Stimulated activated CD4-positive, alpha-beta T cell treated with anti-CD3 and anti-CD28 coated beads, Interleukin-2, amount 100 ng/mL, for 24 hours (primary cell): ENCODE measurements at places on chromosomes 3 and 15.

- no peak for DNase-seq
These were observed 674 bp downstream of the SERP1 start for GRCh38 chr3:150545419-150546225.

GRCh38 chr15:40293905-40294895, 11.3 kb upstream of the ANKRD63 start:
- DNase-seq, result no peak

- DNase-seq, result no peak
These were observed 1.3 kb downstream of the AQP9 start for GRCh38 chr15:58139276-58139988.

DNA sequence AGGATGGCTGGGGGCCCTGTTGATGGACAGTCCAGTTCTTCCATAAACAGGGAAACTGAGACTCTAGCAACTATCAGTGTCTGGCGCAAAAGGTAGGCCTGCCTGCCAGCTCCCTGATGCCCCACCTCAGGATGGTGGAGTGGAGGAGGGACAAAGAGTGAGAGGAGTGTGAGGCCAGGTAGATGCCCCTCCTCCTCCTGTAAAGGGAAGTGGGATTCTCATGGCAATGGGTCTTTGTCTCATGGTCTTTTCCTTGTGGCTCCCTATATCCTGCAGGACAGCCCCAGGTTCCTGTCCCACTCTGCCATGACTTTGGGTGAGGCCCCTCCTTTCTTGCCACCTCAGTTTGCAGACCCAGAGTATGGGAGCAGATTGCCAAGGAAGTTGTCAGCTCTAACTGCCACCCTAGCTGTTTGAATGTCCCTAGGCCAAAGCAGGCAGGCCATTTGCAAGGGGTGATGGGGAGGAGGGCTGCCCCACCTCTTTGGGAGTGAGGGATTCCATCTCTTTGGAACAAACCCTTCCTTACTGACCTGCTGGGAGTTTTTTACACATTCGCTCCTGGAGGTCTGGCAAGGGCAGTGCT, 2.8 kb upstream of the DNAH1 start:
- no peak for DNase-seq

DNA sequence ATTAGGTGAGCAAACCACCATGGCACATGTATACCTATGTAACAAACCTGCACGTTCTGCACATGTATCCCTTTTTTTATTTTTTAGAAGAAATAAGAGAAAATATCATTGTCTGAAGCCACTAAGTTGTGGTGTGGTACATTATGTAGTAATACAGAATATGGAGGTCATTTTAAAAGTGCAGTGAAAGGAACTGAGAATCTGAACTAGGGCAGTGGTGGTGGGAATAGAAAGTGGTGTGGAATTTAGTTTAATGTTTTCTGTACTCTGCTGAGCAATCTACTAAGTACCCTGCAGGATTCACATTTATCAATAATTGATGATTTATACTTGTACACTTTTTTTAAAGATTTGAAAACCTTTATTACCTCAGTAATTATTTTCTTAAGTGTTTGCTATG, 283.5 kb downstream of the CHL1 start:
- no peak for DNase-seq
